Activated CD4-positive, alpha-beta T cell treated with anti-CD3 and anti-CD28 coated beads, Interleukin-2, Interleukin-4, amounts not matched to agents 100 ng/mL and 50 ng/mL, durations not matched to agents 16 hours and 8 hours (primary cell): ENCODE measurements at places on chromosomes 4 and X.

DNA sequence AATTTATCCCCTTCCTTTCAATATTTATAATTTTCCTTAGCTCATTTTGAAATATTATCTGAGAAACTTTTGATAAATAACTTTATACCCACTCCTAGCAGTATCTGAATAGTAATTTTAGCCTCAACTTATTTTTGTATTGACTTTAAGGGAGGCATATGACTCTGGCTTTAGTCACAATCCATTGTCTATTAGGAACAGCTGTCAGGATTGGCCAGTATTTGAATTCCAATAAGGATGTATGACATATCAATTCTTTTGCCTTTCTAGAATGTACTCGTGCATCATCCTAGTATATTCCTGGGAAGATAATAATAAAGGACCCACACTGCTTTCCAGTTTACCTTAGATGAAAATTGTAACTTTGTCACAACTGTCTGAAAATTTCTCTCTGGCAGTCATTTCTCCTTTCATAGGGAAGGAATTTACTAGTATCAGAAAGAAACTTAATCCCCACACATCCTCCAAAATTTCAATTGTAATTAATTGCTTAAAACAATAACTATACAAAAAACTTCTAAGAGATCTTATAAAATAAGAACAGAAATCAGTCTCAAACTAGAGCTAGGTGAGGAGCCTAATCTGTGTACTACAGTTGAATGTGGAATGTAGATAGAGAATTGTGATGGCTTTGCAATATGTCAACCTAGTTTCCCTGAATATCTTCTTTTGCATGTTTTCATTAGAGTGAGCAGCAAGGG, 121.0 kb upstream of the EPHA5 start:
- no peak for DNase-seq

- no peak for DNase-seq
These were observed 94.0 kb upstream of the RBPJ start for GRCh38 chr4:26226629-26227376.

DNA sequence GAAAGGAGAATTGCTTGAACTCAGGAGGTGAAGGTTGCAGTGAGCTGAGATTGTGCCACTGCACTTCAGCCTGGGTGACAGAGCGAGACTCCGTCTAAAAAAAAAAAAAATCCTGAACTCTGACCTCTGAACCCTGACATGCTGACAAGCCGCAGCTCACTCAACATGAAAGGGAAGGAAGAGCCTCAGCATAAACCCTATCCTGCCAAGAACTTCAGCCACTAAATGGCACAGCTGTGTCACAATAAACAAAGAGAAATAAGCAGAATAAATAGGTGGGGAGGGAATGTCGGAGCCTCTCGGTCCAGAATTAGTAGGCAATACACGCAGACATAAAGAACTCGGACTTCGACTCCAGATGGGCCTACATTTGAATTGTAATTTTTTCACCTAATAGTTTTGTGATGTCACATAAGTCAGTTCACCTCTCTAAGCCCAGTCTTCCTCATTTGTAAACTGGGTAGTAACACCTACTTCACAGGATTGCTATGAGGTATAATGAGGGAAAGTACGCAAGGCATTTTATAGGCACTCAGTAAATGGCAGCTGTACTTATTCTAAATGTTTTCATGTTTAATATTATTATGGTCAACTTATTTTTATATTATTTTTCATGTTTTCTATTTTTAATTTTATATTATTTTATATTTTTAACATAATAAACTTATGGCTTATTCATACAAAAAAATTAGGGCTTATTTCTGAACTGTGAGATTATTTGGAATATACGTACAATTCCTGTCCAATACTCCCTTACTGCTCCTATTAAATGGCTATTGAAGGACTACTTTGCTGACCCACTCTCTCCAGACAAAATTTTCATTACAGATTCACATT, 243.4 kb downstream of the SCFD2 start:
- no peak for DNase-seq

- no peak for DNase-seq
These were observed 16.3 kb downstream of the PROM1 start for GRCh38 chr4:16067515-16067914.

- DNase-seq, result no peak
These were observed 14.7 kb downstream of the OR13H1 start for GRCh38 chrX:131558562-131558961.

GRCh38 chr4:156948133-156948532, 23.5 kb downstream of the PDGFC start:
- DNase-seq, result no peak

- no peak for DNase-seq
These were observed 16.1 kb downstream of the COQ2 start for GRCh38 chr4:83268491-83268890.

DNA sequence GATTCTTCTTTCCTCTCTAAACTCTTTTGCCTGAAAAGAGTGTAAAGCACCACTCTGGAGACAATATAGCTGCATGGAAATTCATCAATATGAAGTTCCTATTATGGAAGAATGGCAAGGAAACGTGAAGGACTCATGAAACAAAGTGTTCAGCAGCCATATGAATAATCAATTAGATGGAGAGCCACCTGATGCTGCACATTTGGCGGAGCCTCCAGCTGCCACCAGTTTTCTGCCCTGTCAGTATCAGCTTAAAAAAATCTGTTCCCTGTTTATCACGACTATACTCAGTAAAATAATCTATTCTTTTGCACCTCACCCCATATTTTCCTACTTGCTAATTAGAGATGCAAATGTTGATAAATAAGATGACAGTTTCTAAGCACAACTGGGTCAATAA, 276.0 kb downstream of the UNC5C start:
- no peak for DNase-seq

GRCh38 chr4:6594826-6595355, 19.9 kb downstream of the MAN2B2 start:
- DNase-seq, result no peak

- DNase-seq, result no peak
These were observed 99.9 kb downstream of the DCLK2 start for GRCh38 chr4:150178161-150178560.

DNA sequence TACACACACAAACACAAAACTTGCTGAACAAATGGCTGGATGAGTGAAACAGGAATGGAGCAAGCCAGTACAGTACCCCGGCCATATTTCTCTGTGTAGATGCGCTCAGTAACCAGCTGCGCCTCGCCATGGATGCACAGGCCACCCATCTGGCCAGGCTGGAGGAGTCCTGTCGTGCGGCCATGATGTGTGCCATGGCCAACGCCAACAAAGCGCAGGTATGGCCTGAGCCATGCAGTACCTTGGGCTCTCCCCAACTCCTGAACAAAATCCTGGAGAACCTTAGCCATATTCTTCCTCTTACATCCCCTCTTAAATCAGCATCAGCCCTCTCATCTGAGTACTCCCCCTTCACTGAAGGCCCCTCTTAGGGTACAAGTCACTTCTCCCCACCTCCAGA, 4.4 kb downstream of the HSD17B10 start:
- DNase-seq, result no peak

- no peak for DNase-seq
These were observed 129.9 kb downstream of the CCNG2 start for GRCh38 chr4:77286906-77287305.

DNA sequence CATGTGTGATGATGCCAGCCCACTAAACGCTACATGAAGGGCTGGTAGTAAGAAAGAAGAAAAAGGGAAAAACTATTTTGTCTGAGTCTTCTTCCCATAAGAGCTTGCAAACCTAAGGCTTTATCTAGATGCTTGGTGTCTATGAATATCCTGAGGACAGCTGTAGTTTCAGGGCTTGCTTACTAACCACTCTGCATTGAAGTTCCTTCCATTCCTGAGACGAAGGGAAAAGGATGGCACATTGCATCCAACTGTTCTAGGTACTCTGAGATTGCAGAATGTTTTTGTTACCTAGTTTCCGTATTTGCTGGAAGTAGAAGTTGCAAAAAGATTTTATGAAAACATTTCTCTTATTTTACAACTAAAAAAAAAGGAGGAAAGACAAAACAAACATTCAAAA, 544.6 kb downstream of the IL15 start:
- no peak for DNase-seq
